ENCODE measurements at places on chromosomes 11 and 22.

- DNase-seq, result no peak
These were observed 406.6 kb upstream of the LARGE1 start for GRCh38 chr22:34326901-34327300.

DNA sequence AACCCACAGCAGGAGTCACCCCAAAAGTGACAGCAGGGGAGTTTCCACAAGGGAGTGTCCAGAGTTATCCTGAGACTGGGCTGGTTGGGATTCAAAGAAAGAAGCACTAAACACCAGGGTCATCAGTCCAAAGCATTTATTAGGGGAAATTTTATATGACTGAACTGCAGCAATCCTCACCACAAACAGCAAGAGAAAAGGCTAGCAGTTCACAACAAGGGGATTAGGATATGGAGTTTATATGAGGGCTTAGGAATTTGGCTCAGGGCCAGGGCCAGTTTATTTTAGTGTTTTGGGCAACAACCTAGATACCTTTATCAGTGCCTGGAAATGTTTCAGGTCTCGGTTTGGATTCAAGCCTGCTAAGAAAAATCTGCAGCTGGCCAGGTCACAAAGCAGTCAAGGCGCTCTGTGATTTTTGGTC, 4.6 kb upstream of the TMEM126A start:
- DNase-seq, result no peak

DNA sequence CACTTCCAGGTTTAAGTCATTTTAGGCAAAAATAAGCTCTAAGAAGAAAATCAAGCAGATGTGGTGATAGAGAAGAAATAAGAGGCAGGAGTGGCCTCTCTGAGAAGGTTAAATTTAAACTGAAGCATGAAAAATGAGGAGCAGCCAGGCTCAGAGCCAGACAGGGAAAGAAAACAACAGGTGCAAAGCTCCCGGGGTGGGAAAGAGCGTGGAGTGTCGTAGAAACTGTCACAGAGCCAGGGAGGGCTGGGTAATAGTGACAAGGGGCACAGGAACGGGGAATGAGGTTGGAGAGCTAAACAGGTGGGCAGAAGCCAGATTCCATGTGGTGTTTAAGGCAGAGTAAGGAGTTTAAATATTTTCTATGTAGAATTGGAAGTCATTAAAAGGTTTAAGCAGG, 132.1 kb upstream of the BLID start:
- DNase-seq, result no peak

GRCh38 chr11:9875399-9875798, 211.5 kb downstream of the SWAP70 start:
- DNase-seq, result no peak

DNA sequence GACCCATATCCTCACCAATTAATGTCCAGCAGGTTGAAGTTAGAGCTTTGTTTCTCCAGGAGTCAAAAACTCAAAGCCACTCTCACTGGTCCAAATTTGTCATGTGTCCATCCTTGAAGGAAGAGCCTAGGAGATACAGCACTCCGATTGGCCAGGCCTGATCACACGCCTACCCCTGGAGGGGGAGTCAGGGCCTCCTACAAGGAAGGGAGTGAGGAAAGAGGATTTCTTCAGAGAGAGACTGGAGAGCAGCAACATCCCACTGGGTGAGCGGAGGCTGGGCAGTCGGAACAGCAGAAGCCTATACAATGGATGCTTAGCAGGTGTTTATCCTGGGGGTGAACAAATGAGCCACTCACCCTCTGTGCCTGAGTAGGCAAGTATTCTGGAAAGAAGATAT, 113.9 kb downstream of the TRIM29 start:
- no peak for DNase-seq

- no peak for DNase-seq
These were observed 36.6 kb downstream of the GAS2 start for GRCh38 chr11:22703040-22703439.

DNA sequence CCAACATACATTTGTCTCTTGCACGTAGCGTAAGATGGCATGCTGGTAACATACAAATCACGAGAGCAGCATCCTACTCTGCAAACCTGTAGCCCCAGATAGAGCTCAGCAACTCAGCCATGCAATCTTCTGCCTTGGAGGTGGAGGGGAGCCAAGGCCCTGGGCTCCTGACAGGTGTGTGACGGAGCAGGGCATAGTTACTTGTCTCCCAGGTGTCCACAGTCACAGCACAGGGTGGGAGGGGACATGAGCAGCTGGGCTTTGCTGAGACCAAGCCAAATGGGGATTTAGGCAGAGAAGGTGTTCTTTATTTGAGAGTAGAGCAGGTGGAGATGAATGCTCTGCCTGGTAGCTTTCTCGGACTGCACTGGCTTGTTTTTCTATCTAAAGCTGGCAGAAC, 111.7 kb downstream of the TEAD1 start:
- DNase-seq, result no peak

- no peak for DNase-seq
These were observed 67.9 kb upstream of the GRK3 start for GRCh38 chr22:25496396-25497064.

- no peak for DNase-seq
These were observed 38.1 kb downstream of the GNB1L start for GRCh38 chr22:19816372-19817119.

DNA sequence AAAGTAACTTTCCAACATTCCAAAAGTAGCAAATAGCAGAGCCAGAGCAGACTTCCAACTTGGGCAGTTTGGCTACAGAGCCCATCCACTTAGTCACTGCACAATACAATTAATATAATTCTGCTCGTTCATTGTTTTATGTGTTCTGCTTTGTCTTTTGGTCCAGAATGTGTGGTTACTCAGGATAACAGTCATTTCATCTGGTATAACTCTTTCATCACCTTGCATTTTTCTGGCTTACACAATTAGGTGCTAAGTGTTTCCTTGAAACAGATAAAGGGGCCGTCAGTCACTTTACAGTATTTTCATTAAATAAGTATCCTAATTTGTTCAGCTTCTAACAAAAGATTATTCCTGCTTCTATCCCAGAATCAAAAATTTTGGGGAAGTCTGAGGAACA, 87.2 kb downstream of the LARGE2 start:
- DNase-seq, result no peak

DNA sequence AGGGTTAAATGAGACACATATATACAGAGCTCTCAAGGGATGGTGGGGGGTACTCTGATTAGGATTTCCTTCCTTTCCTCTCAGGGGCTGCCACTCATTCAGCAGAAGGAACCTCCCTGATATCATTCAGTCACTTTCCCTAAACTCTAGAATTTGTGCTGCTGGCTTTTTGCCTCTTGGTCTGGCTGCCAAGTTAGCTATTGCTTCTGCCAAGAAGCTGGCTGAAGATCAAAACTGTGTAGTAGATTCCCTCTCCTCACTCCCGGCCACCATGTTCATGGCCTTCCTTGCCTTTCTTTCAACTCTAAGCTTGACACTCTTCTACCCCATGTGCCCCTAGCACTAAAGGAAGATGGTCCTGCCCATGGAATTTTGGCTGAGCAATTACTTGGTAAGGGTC, 18.7 kb downstream of the SLC6A5 start:
- DNase-seq, result no peak

GRCh38 chr11:10865837-10866270, 8.0 kb upstream of the ZBED5 start:
- DNase-seq, result no peak

DNA sequence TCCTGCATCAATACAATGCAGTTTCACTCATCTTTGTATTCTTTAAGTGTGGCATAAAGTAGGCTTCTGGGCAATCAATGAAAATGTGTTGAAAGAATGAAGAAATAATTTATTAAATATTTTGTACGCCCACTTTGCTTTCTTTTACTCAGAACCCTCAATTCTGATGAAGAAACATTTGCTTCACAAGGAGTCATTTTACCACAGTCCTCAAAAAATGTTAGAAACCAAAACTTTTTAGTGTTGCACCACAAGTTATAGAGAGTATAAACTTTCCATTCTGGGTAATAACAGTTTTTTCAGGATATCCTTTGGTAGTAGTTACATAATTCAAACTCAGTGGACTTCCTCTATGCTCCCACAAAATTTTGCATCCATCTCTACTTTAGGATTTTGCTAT, 360.5 kb downstream of the DLG2 start:
- no peak for DNase-seq

DNA sequence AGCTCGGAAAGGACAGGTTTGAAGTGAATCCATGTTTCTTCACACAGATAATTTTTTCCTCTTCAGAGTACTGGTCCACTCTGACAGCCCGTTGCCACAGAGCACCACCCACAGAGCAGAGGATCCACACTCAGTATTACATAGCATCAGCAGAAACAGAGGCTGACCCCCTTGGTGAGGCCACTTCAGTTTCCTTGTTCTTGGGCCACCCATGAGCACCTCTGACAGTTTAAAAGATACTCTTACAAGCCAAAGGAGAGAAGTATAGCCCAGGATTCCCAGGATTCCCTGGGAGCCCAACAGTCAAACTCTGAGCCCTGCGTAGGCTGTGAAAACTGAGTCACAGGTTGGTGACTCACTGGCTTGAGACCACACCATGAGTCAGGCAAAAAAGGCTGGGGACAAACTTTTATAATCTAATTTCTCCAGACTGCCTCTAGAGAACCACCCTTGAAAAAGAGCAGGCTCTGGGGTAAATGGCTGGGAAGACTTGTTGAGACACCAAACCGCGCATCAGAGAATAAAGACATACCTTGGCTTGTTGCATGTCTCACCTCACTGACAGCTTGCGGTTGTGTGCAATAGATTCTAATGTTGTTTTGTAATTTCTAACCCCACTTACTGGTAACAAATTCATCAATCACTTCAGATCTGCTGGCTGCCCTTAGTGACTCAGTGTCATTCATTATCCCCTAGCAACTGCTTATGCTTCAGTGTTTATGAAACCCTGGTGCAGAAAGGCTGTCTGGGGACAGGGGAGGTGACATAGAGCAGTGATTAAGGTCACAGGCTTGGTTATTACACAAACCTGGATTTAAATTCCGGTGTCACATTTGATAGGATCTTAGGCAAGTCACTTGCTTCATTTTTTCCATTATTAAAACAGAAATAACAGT, 56.9 kb upstream of the PRSS23 start:
- DNase-seq, result no peak

GRCh38 chr22:28742562-28742962, 723 bp downstream of the HSCB start:
- no peak for DNase-seq

- DNase-seq, result no peak
These were observed 2.4 kb upstream of the MYBPC3 start for GRCh38 chr11:47354913-47355282.

DNA sequence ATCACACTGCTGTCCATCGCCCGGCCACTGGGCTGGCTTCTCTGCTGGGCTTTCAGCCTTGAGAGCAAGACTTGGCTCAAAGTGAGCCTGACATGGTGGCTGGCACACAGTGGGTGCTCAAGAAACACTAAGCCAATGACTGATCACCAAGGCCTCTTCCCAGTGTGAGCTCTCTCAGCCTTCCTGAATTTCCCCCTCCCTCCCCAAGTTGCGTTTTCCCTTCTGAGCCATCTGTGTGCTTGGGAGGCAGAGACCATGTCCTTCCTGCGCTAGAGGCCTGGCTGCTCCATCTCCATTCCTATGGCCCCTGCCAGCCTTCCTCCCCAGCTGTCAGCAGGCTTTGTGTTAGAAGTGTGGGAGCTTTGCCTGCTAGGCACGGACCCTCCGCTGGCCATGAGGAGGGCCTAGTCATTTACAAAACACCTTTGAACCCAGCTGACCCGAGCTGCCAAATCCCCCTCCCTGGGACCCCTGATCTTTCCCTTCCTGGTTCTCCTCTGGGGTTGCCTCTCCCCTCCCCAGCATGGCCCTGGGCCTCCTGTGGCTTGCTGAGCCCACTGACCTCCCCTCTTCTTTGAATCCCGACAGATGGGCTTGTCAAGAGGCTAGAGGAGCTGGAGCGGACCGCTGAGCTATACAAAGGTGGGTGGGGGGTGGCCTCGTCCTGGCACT, 13.2 kb downstream of the PICK1 start:
- no peak for DNase-seq

DNA sequence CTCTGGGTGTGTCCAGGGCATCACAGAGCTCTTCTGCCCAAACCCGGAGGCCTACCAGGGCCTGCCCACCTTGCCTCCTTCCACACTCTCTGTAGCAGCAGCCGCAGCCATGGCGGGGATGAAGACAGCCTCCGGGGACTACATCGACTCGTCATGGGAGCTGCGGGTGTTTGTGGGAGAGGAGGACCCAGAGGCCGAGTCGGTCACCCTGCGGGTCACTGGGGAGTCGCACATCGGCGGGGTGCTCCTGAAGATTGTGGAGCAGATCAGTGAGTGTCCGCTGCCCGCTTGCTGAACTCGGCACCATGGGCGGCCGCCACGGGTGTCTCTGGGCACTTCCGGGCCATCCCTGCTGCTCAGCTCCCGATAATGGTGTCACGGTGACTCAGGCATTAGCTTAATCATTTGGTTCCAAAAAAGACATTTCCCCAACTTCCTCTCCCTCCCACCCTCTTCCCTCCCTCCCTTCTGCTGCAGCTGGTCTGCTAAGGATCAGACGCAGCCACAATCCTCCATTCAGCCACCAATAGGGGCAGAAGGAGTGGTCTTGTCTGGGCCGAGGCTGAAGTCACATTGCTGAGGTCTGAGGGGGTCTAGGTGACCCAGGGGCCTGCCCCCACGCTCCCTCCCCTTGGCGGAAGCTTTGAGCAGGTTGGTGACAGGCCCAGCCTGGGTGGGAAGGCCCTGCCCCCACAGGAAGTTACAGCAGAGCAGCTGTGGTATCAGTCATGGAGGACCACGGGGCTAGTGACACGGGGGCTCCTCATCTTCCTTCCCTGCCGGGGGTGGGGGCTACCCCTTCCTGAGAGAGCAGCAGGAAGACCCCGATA, 950 bp downstream of the FERMT3 start:
- peak; percentile 53 for DNase-seq

GRCh38 chr22:19631899-19632667, 82.2 kb upstream of the SEPTIN5 start:
- DNase-seq, result no peak

DNA sequence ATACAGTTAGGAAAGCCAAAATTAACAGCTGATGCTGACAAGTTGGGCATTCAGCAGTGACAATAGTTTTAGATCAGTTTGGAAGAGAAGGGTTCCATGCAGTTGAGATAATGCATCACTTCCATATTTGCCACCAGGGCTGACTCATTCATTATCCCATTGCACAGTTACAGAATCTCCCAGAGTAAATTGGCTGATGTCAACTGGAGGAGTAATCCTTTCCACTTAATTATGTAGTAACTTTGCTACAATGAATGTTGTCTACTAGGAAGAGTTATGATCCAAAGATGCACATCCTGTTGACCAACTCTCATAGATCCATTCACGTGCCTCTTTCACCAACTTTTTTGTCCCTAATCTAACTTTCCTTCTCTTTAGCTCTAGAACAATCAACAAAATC, 123.3 kb upstream of the LUZP2 start:
- DNase-seq, result no peak

GRCh38 chr11:9330387-9331384, 16.3 kb upstream of the TMEM41B start:
- DNase-seq, result no peak

DNA sequence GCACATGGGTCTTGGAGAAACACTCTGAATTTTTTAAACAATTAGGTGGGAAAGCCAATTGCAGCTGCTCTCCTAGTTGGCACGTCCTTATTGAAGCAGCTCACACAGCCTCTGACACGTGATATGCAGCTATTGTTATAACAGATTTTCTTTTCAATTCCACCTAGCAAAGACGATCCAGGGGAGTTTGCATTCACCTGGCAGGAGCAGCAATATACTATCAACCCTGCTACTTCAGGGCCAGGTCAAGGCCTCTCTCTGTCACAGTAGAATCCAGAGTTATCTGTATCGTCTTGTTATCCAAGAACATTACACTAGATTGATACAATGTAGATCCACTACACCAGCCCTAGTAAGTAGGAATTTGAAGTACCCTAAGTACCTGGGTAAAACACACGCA, 8.3 kb downstream of the KRTAP5-11 start:
- DNase-seq, result no peak

All from T-helper 9 cell (primary cell).